Natural killer cell treated with Interleukin-12 subunit alpha and Interleukin-12 subunit beta and Interleukin-15 and Interleukin-18, amount 100 ng/mL, for 72 hours (primary cell): ENCODE measurements at places on chromosomes 3 and 15. TPM values are rescaled to one million over a fixed set of nuclear protein-coding genes. Genes with fewer than 3 reads are reported as not detected.

GRCh38 chr3:142578329-142579223 is at the start of gene ATR:
TSS of gene ATR (minus strand) at chr3:142578733. CDS start at chr3:142578704, 29 bp downstream.
- peak; percentile 99 for DNase-seq

GRCh38 chr15:26889298-26889898 is 22.5 kb downstream of the GABRA5 start:
- DNase-seq, result no peak

DNA sequence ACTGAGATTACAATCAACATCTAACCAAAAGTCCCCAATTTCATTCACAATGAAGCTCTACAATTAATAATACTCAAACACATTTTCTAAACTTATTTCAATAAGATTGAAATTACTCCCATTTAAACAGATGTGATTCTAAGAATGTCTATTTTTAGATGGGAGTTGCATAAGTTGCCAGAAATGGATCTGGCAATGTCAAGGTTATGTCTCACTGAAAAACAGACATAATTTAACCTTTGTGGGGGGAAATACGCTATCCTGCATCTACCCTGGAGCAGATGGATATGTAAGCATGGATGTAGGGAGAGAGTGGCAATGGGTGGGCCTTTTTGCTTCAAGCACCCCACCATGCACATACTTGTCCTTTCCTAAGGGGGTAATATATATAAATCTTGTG is 6.7 kb upstream of the EIF1B start:
- DNase-seq, result no peak

- no peak for DNase-seq
These were observed 191.1 kb downstream of the PDZRN3 start for GRCh38 chr3:73433687-73434086.

- no peak for DNase-seq
These were observed 326.7 kb downstream of the IGSF11 start for GRCh38 chr3:118707991-118708390.

GRCh38 chr15:60483042-60483441 is 4.1 kb upstream of the ICE2 start:
- no peak for DNase-seq

DNA sequence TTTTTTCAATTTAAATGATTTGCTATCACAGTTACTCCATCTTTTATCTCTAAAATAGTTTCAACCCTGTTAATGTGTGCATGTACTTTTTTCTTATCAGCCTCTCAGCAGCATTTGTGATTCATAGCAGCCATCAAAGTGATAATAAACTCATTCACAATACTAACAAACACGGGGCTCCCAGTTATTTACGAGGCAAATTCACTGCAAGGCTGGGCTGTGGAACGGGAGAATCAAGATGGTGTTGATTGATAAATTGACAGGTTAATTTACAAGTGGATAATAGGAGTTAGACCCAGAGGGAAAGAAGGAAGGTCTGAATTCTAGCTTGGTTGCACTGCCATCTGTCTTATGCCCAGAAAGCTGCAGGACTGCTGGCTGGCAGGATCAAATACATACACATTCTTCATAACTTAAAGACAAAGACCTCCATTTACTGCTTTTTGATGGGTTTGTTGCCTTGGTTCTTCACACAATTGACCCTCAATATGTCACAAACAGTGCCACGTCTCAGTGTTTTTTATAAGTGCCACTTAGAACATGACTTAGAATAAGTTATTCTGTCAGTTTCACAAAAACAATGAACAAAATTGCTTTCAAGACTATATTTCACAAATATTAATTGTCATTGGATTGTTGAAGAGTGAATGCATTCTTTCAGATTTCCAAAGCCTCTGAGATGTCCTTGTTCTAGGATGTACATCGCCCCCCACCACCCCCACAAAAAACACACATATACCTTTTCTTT is 562.8 kb downstream of the NR2F2 start:
- DNase-seq, result no peak

DNA sequence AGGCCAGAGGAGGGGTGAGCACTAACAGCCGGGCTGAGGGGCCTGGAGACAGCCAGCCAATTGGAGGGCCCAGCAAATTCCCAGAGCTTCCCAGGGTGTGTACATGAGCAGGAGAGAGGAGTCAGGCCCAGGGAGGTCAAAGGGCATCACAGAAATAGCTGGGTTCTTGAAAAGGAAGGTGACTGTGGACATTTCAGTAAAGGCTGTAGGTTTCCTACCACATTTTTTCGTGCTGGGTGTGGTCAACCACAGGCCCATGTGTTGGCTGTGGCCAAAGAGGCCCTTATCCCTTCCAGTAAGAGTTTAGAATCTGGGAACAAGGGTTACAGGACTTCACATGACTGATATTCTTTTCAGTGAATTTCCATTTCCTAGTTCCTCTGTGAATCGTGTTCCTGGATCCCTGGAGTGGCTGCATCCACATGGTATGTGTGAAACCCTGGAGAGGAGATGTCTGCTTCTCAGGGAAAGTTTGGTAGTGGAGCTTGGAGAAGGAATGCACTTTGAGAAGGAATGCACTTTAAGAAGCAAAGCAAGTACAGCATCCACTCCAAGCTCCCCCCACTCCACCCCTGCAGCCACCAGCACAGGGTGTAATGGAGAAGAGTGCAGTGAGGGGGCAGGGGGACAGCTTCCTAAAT is 73.2 kb upstream of the HEG1 start:
- DNase-seq, result no peak

- DNase-seq, result peak; percentile 45
These were observed 35.8 kb downstream of the HCN4 start for GRCh38 chr15:73333001-73333400.

DNA sequence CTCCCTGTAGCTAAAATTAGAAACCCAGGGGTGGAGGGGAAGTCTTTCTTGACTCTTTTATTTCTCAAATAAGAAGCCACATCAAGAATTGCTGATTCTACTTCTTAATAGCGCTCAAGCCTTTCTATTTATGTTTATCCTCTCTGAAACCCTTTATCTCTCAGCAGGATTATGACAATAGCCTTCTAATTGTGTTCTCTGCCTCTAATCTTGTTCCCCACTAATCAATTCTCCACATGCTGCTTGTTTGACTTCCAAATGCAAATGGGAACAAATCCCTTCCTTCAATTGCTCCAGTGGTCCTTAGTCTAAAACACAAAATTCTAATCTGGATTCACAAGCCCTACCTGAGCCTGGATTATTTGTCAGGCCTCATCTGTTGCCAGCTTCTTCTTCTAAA is 43.7 kb upstream of the CFAP20DC start:
- no peak for DNase-seq

DNA sequence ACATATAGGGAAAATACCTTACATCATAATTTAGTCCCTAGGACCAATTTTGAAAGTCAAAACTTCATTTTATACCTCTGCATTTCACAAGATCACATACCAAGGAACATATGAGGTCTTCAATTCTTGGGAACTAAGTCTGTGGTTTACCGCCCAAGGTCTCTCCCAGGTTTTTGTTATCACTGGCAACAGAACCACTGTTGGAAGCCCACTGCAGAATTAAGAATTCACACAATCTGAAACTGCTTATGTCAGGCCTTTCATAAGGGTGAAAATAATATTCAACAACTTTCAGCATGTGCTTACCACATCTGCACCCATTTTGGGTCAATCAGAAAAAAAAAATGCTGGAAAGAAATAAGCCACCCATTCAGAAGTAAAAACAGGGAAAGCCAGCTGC is 107.2 kb upstream of the MME start:
- no peak for DNase-seq

DNA sequence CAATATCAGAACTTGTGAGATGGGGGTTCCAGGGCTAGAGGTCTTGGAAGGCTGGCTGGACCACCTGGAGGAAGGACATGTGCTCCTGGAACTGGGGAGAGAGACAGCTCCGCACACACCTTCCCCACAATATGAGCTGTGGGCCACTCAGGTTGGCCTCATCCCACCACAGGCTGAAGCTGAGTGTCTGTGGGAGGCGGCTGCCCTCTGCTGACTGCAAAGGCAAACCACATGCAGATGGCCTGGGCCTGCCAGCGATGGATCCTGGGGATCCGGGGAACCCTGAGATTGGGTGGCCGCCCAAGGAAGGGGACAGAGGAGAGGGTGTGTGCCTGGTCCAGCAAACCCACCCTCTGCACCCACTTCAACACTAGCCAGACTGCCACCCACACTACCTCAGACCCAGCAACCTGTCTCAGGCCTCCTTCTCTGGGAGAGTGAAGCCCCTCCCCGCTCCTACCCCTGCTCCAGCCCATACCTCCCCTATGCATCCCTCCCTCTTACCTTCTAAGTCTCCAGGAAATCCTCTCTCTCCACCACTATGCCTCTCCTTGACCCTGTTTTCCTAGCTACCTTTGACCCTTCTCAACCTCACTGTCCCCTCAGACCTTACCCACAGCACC is 44.8 kb downstream of the CYP11A1 start:
- no peak for DNase-seq

- no peak for DNase-seq
These were observed 17.8 kb downstream of the CEP19 start for GRCh38 chr3:196694202-196694638.

DNA sequence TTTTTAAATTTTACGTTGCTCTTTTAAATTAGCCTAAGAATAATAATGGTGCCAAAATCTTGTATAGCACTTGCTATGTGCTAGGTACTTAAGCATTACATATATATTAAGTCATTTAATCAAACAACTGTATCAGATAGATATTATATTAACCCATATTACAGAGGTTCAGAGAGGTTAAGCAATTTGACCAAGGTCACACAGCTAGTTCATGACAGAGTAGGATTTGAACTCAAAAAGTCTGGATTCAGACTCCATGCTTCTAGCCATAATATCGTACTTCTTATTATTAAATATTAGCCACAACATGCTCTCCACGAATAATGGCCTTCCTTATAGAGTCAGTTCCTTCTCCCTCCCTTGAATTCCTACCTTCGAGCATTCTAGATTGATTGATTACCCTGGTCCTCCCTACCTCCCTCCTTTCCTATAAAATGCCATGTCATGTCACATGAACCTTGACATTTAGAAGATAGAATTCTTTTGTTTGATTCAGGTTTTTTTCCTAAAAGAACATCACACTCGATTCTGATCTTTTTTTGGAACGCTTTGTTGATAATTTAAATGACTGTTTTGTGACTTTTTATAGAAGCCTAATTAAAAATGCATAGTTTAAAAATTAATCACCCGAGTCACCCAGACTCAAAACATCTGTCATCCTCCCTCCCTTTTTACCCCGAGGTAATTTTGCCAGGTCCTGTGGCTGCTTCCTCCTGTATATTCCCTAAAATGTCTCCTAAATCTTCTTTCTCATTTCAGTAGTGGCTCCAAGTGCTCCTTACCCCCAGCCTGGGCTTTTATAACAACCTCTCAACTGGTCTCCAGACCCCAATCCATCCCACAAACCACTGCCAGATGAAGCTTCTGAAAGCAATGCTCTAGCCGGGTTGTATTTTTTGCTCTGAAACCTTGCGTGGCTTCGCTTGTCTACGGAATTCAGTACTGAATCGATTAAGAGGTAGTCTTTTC is 8.5 kb upstream of the PSMD6 start:
- no peak for DNase-seq

DNA sequence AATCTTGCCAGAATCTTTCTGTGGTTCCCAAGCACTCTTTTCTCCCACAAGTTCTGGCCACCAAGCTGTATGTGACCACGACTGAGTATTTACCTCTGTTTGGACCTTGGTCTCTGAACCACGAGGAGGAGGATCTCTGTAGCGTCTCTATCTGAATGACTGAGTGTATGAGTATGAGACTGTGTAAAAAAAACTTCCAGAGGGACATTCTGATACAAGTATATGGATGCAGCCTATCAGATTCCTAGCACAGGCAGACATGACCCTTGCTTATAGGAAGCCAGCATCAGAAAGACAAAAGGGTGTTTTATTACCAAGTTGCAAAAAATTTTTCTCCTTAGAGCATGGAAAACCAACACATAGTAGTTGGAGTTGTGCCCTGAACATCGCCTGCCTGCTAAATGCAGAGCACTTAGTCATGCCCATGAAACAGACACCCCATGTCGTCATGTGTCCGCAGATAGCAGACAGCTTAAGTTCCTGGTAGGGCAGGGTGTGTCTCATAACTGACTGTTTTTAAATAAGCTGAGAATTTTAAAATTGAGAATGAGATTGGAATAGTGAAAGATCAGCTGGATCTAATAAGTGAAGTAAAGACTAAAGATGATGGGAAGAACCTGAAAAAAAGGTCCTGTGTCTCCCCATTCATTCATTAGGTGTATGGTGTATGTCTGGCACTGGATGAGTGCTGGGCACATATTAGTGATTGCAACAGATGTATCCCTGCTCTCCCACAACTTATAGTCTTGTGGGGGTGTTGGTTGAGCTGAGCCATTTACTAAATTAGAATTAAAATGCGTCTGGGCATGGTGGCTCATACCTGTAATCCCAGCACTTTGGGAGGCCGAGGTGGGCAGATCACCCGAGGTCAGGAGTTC is 30.9 kb downstream of the DAG1 start:
- no peak for DNase-seq

DNA sequence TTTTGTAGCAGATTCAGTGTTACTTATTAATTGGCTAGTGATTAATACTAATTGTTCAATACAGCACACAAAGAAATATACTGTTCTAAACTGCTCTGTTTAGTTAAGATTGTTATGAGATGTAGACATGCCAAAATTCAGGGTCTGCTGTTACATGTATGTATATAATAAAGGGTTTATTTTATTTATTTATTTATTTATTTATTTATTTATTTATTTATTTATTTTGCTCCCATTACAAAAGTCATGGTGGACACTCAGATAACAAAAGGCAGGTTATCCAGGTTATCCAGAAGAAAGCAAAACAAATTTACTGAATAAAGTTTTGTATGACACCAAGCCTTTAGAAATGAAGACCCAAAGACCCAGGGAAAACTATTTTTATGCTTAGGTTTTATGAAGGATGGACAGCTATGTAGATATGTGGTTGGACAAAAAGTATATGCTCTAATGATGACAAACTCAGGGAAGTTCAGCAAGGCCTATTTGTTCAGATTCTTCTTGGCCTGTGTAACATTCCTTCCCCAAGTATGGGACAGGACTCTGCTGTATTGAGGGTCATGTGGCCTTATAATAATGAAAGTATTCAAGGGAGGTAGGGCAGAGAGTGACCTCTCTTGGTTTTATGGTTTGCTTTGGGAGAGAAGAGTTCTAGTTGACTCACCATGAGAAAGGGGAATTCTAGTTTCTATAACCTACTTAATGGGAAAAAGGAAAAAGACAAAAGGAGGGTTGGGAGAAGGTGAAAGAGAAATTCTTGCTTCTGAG is 1056.8 kb downstream of the ROBO2 start:
- no peak for DNase-seq

The MYO5C gene
- 0.45 TPM for total RNA-seq

The SEMA6D gene
- not detected for total RNA-seq

The FGD5 gene
- not detected for total RNA-seq

The TIPIN gene
- 56.3 TPM for total RNA-seq

The PFKFB4 gene
- total RNA-seq, result 27.4 TPM

The FEZF2 gene
- not detected for total RNA-seq

The SLC6A20 gene
- not detected for total RNA-seq

The ROBO2 gene
- total RNA-seq, result not detected

The C3orf62 gene
- 18.1 TPM for total RNA-seq

The TMEM212 gene
- total RNA-seq, result not detected

The USP3 gene
- total RNA-seq, result 70.0 TPM

The ITIH1 gene
- total RNA-seq, result not detected

The GLT8D1 gene
- total RNA-seq, result 41.1 TPM
